MG63 (cell line): ENCODE measurements at places on chromosomes 1 and 21. TPM values are rescaled to one million over a fixed set of nuclear protein-coding genes. Genes with fewer than 3 reads are reported as not detected.

The IGSF5 gene
- total RNA-seq = not detected in 2 replicates

The B3GALT2 gene
- total RNA-seq = not detected in 2 replicates

The RNF2 gene
- 15.4 and 21.4 TPM in 2 replicates for total RNA-seq

The FHL3 gene
- total RNA-seq = 13.7 and 26.0 TPM in 2 replicates

The SLC30A2 gene
- total RNA-seq = not detected in 2 replicates

The C1orf141 gene
- total RNA-seq = not detected in 2 replicates

The KLF17 gene
- total RNA-seq = 3.1 TPM in 1 of 2 replicates, not detected in the other

The NBL1 gene
- 38.0 and 75.9 TPM in 2 replicates for total RNA-seq

The RORC gene
- 0.63 TPM in 1 of 2 replicates, not detected in the other for total RNA-seq
